ENCODE measurements at places on chromosomes 5 and 9. TPM values are rescaled to one million over a fixed set of nuclear protein-coding genes. Genes with fewer than 3 reads are reported as not detected.

The HRH2 gene
- polyA plus RNA-seq, result 0.18 TPM

The ESM1 gene
- not detected for polyA plus RNA-seq

The CYSRT1 gene
- 342 TPM for polyA plus RNA-seq

The MLANA gene
- polyA plus RNA-seq, result not detected

The KIAA1958 gene
- polyA plus RNA-seq, result 0.81 TPM

The WNT8A gene
- polyA plus RNA-seq, result not detected

The AGXT2 gene
- polyA plus RNA-seq, result not detected

The PCDHGA7 gene
- 0.53 TPM for polyA plus RNA-seq

The GPR150 gene
- polyA plus RNA-seq, result 0.05 TPM

The PLAC8L1 gene
- polyA plus RNA-seq, result not detected
